ENCODE measurements at places on chromosomes 3 and 15.
A peak's percentile ranks its signal among the peaks of the same experiment; 100 is the strongest.

- DNase-seq, result peak; percentile 10
Observed at GRCh38 chr3:152998591-152998990, 163.4 kb upstream of the RAP2B start.

- no peak for DNase-seq
Observed at GRCh38 chr3:195900436-195901355, 7.7 kb downstream of the TNK2 start.

DNA sequence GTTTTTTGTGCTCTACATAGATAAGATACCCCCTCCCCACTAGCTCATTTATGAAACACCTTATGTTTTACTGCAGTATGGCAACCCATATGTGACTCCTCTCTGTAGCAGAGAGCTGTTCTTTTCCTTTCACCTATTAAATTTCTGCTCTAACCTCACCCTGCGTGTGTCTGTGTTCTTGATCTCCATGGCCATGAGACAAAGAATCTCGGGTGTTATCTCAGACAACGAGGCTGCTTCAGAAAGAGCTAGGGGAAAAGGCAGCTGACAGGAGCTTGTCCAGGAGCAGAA lies 18.0 kb downstream of the CCR8 start:
- DNase-seq, result no peak

DNA sequence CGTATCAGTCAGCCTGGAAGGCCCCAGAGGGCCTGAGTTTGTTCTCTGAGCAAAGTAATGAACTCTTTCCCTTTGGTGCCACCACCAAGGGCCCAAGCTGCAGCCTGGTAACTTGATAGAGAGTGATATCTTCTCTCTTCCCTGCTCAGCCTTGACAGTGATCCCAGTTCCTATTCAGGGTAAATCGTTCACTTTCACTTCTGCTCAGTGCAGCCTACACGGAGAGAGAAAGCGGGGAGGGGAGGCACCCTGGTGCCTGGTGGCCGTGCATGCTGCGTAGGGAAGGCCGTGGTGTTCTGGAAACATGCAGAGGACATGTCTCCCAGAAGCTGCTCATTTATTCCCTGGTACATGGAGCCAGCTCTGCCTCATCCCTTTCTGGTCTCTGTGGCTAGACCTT lies 54.9 kb downstream of the KIF9 start:
- no peak for DNase-seq

GRCh38 chr3:52820736-52821135 lies 9.7 kb downstream of the ITIH4 start:
- DNase-seq, result no peak
